Activated naive CD4-positive, alpha-beta T cell treated with anti-CD3 and anti-CD28 coated beads for 36 hours (primary cell): ENCODE measurements at places on chromosomes 3 and 15.

DNA sequence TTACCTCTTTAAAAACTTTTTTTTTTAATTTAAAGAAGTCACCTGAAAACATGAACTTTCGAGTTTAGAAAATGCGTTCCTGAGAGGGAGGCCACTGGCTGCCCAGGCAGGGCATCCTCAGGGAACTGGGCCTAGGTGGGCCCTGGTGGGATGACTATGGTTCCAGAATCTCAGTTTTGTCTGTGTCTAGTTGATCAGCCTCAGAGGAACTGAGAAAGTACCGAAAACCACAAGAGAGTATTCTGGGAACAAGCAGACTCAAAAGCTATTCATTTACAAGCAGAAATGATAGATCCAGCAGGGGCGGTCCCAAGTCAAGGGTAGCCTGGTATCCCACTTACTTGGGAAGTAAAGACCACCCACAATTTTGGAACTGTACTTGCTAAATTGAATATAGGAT is 10.5 kb downstream of the WWTR1 start:
- no peak for DNase-seq

- DNase-seq = no peak
Measured at GRCh38 chr15:58021332-58022230, 43.9 kb downstream of the ALDH1A2 start.

DNA sequence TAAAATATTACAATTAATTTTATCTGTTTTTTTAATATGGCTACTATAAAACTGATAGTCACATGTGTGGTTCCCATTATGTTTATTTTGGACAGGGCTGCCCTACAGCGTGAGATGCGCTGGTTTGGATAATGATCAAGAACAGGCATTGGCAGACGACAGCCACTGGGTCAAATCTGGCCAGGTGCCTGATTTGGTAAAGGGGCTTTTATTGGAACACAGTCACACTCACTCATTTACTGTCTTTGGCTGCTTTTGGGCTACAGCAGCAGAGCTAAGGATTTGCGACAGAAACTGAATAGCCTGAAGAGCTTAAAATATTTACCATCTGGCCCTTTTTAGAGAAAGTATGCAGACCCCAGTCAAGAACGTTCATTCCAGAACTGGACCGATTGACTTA is 724.2 kb upstream of the CFAP20DC start:
- no peak for DNase-seq

DNA sequence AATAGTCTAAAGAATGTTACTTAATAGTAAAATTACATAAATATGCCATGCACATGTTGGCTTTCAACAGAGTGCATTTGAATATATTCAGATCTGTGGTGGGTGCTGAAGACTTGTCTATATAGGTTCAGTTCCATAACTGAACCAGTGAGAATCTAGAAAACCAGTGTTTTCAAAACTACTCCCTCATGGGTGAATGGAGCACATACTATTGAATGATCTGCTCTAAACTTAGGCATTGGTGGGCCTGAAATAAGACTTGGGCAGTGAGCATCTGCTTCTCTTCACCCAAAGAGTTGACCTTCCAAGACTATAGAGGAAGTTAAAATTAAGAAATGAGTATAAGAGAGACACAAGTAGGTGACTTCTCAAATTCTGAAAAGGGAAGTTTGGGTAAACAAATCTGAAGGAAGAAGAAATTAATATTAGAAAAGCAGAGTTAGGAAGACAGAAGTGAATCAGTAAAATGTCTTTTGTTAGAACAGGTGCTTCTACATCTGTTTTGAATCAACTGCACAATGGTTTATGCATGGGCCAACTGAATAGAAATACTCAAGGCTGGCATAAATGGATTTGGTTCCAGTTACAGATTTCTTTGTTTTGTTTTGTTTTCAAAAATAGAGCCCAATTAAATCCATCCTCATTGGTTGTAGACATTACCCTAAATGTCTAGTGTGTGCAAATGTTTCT is 19.3 kb downstream of the ALCAM start:
- no peak for DNase-seq

DNA sequence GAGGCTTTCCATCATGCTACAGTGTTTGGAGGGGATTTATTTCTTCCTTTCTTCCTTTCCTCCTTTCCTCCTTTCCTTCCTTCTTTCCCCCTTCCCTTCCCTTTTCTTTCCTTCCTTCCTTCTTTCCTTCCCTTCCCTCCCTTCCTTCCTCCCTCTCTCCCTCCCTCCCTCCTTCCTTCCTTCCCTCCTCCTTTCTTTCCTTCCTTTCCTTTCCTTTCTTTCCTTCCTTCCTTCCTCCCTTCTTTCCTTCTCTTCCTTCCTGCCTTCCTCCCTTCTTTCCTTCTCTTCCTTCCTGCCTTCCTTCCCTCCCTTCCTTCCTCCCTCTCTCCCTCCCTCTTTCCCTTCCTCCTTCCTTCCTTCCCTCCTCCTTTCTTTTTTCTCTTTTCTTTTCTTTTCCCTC is 127.2 kb downstream of the EPHA3 start:
- DNase-seq = no peak

DNA sequence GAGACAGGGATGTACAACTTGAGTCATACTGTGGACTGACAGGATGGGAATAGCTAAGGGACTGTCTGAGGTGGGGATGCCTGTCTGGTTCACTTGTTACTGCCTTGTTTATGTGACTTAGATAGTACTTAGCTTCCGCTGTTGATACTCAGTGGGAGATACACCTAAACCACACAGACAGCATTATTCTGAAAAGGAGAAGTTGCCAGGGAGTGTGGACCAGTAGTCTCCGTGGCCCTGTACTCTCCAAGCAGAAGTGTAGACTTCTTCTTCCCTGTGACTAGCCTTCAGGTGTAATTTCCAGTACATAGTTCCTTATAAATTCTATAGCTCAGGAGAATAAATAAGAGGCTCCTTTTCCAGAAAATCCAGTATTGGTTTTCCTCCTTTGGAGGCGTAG is 5.1 kb downstream of the HIGD2B start:
- DNase-seq = no peak

DNA sequence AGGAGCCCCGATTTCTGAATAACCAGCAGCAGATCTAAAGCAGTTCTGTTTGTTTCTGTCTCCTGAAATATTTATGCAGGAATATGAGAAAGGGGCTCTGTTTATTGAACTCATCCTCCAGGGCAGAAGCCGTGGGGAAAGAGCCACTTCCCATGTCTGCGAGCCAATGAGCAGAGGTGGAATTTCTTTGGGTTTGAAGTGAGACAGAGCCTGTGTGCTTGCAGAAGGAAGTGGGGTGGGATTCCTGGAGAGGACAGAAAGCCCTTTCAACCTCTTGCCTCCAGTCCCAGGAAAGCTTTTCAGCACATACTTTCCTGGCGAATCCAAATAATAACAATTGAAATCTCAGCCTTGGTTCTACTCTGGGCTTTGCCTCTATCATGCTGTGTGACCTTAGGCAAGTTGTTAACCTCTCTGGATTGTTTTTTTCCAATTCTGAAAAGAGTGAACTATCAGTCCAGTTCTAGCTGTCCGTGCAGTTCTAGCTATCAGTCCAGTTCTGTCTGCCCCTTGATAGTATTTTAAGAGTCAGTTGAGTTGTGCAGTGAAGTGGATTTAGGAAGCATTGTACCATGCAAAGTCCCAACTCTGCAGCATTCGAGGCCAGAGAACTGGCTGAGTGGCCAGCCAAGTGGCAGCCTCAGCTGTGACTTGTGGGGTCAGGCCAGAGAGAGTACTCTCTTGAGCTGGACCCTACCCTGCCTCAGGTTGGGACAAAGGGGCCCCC is 15.9 kb downstream of the CORO2B start:
- no peak for DNase-seq

DNA sequence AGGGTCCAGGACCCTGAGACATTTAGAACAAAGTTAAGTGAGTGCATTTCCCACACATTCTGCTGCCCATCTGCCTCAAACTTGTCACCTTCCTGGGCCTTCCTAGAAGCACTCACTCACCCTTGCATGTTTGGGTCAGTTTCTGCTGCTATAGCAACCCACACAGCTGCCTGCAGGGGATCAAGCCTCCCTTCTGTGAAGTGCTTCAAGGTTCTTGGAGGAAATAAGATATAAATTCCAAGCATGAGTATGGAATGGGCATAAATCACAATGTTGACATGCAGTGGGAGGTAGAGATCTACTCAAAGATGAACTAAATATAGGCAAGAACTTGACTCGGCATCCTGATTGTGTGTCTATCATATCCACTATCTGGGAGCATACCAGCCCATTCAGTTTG is 140.4 kb downstream of the SLC9A9 start:
- DNase-seq = no peak

DNA sequence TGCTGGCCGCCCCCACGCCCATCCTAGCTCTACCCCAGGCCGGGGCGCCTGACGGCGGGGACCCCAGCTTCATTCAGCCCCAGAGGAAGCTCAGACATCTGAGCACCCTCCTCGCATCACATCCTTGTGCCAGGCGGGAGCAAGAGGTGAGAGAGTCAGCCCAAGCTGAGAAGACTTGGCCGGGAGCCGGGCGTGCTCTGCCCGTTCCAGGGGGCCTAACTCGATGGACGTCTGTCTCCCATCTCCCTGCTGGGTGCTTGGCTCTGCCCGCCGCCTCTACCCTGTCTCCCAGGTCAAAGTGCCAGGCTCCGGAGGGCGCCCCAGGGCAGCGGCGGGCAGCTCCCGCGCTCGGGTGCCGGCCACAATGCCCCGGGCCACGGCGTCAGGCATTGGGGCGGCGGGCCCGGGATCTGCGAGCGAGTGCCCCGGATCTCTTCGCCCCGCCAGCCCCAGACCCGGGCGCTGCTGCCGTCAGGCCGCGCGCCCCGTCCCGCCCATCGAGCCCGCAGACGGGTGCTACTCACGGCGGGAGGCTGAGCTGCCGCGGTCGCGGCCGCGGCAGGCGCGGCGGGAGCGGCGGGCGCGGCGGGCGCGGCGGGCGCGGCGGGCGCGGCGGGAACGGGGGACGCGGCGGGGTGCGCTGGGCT is 388 bp downstream of the DAPK2 start:
- peak; percentile 12 for DNase-seq

GRCh38 chr3:6120786-6121185 is 740.1 kb upstream of the GRM7 start:
- DNase-seq = no peak

GRCh38 chr15:60804986-60805949 is 326.3 kb upstream of the ICE2 start:
- DNase-seq = no peak

GRCh38 chr3:66938338-66938963 is 59.7 kb upstream of the KBTBD8 start:
- DNase-seq = peak; percentile 48

- DNase-seq = peak; percentile 58
Measured at GRCh38 chr15:90184786-90185704, 16.1 kb upstream of the SEMA4B start.

- DNase-seq = no peak
Measured at GRCh38 chr3:37813403-37813802, 48.3 kb upstream of the CTDSPL start.

GRCh38 chr3:133821767-133822638 is 16.4 kb downstream of the SRPRB start:
- no peak for DNase-seq

GRCh38 chr3:82001276-82001923 is 240.0 kb upstream of the GBE1 start:
- no peak for DNase-seq

DNA sequence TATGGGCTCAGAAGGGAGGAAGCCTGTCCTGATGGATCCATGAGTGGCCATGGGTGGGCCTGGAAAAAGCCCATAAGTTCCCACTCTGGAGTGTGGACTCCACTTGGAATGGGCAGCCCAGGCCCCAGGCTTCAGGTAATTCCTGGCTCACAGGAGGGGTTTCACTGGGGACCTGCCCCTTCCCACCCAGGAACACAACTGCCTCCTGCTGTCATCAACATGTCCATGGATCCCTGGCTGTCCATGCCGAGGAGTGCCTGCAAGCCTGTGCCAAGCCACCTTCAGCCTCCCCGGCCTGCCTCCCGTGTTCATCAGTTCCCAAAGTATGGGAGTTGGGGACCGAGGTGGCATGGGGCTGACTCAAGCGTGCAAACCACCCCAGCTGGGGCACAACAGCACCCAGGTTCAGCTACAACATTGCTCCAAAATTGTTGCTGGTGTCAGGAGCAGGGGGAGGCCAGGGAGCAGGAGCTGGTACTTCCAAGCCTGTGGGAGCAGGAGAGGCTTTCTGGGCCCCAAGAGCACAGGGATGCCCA is 470.9 kb upstream of the ARL6 start:
- no peak for DNase-seq

- no peak for DNase-seq
Measured at GRCh38 chr3:15477951-15478639, 43.4 kb downstream of the COLQ start.

DNA sequence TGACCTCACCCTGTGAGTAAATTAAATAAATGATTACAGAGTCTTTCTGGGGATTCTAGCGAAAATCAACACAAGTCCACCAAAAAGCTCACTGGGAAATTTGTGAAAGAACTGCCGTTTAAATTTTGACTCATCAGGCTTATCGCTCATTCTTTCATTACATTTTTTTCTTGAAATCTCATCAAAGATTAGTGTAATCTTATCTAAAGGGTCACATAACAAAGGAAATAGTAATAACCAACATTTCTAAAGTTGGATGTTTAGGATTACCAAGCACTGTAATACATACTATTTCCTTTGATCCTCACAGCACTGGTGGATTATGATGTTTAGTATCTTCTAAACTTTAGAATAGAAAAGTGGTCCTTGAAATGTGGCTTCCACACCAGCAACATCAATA is 111.1 kb upstream of the CBLB start:
- no peak for DNase-seq

DNA sequence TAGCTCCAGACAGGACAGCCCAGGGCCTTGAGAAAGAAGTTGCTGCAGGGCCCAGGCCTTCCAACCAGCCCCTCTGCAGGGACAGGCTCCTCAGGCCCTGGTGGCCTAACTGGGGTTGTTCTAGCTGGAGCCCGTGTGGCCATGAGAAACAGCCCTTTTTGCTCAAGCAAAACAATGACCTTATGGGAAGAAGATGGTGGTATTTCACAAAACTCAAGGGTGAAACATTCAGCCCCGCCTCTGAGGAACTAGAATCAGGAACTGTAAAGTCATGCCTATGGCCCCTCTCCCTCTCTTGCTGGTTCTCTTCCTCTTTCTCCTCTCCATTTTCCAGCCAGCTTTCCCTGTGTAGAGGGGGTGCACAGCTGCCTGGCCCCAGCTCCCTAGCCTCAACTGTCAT is 273.3 kb downstream of the RPLP1 start:
- DNase-seq = no peak

- DNase-seq = no peak
Measured at GRCh38 chr3:176796371-176796770, 400.9 kb downstream of the TBL1XR1 start.

DNA sequence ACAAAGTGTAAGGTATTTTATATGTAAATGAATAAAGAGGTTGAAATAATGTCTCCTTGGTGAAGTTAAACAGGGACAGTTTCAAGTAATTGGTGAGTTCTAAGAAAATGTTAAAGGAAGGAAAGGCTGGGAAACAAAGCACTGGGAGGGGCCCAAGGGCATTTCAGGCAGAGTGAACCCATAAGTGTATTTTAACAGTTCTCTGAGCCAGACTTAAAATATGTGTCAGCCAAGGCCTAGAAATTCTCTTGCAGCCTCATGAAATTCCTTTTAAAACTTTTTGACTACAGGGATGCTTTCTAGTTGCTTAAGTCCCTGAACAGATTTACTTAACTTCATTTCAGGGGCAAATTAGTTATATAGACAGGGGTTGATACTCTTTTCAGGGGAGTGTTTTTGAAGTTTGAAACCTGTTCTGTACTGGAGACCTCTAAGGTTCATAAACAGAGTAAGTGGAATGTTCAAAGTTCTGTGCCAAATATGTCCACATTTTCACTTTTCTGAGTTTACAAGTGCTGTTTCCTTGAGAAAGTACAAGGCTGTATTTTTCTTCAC is 77.6 kb downstream of the GALK2 start:
- no peak for DNase-seq
